ENCODE measurements at places on chromosomes 3 and 15.

DNA sequence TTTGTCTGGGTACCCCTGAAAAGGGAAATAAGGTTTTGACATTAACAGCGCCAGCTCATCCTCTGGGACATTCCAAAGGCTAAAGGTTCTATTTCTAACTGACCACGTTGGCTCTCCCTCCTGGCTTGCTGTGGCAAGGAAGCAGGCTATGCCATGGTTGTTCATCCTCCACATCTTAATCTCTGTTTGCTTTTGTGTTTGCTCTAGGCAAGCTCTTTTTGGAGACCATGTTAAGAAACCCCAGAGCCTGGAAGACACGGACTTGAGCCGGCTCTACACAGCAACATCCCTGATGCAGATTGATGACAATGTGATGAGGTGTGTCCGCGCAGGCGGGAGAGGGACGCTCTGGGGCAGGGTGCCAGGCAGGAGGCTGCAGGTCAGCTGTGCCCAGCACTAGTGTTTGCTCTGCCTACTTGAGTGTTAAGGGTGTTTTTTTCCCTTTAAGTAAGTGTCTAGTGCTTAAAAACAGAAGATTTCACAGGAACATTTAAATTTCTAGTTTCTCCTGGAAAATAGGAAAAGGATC, 33.3 kb downstream of the RLBP1 start:
- DNase-seq = no peak

- no peak for DNase-seq
Observed at GRCh38 chr15:89806559-89807550, 7.8 kb downstream of the ANPEP start.

DNA sequence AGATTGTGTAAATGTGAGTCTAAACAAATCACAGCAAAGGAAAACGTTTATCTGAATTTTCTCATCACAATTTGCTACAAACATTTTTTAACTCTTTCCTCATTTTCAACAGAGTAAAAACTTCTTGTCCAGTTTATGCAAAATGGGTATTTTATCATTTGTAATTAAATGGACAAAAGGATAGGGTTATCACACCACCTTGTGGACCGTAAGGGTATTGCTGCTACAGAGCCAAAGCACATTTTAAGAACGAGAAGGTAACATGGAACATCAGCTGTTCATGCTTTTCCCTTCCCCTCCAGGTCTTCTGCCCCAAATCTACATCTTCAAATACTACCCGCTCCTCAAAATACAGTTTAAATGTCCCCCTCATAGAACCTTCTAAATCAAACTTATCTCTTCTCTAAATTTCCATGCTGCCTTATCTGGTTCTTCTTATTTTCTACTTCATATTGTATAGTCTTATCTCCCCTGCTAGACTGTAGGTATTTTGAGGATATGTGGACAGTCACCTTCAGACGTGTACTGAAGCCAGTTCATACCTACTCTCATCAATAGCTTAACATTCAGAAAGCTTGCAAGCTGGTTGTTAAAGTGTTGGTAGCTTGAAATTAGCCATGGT, 12.8 kb upstream of the SETMAR start:
- DNase-seq = peak; percentile 15

- DNase-seq = no peak
Observed at GRCh38 chr15:61748529-61748928, 311.7 kb downstream of the VPS13C start.

DNA sequence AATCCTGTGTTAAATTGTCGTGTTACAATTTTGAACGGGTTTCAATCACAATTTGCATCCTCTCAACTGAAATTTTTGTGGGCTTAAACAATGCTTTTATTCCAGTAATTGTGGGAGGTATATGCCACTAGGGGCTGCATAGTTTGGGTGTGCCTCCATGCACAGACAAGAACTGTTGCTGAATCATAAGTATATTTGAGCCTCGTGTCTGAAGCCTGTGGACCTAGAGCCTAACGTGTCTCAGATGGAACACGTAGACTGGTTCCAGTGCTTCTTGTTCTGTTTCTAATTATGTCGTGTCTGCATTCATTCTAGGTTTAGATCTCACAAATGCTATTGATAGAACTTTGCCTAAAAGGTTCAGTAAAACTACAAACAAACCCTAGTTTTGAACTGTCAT, 363.4 kb downstream of the RBMS3 start:
- no peak for DNase-seq

DNA sequence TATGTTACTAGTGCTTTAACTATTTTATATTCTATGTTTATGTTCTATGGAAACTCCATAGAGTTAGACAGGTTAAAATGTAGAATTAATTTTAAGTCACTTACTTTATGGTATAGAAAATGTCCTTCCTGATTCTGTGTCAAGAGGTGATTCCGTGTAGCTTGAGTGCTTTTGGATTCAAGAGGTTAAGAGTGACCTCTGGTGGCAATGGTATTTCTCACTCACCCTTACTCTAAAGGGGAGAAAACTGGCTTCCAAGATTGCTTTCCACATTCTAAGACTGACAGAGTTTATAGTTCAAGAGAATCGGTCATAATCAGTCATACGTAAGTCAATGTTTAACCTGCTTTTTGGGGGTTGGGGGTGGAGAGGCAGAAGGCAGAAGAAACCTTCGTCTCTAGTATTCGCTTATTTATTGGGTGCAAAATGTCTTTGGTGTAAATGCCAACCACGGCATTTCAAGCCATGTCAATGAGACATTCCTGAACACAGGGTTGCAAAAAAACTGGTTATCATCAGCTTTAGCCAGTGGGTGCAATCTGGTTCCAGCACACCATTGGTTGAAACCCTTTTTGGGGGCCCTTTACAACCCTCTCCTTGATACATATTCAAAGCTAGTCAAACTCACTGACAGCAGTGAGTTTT, 92.0 kb upstream of the VGLL3 start:
- DNase-seq = no peak

GRCh38 chr15:83323296-83323711, 38.8 kb upstream of the BNC1 start:
- no peak for DNase-seq

DNA sequence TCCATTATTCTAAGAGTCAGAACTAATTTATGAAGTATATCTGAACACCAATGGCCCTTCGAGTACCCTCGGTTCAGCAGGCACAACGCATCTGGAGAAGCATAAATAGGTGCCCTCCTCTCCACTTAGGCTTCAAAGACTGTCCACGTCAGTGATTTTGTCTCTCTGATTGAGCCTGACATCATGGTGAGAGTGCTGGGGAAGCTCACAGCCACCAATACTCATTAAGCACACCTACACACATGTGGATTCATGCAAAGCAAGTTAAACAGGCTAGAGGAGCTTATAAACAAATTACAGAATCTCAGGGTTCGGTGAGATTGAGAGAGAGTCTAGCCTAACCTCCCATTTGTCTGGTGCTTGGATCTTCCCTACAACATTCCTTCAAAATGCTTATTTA, 3.6 kb downstream of the CLDN1 start:
- DNase-seq = no peak

- no peak for DNase-seq
Observed at GRCh38 chr15:57320631-57321220, 55.6 kb upstream of the CGNL1 start.

DNA sequence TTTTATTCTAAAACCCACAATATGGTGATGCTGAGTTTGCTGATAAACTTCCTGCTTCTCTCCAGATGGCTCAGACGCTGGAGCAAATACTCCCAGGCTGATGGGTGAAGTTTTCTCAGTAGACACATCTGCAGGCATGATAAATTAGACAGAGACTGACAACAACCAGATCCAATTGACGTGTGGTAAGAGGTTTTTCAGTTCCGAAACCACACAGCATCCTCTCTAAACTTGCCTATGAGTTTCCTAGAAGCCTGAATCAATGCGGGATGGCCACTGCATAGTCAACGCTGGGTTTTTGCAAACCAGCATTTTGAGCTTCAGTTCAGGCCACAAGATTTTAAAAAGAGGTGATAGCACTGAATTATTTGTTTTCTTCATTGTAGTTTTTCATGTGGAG, 360.3 kb upstream of the ARRDC4 start:
- no peak for DNase-seq

- no peak for DNase-seq
Observed at GRCh38 chr15:31740203-31740602, 290.1 kb upstream of the CHRNA7 start.

- DNase-seq = no peak
Observed at GRCh38 chr3:183427876-183428446, 458 bp downstream of the MCF2L2 start.
